ENCODE measurements at places on chromosomes 16 and 17.

GRCh38 chr16:7090628-7091115 lies 242.0 kb upstream of the RBFOX1 start:
- no peak for DNase-seq

DNA sequence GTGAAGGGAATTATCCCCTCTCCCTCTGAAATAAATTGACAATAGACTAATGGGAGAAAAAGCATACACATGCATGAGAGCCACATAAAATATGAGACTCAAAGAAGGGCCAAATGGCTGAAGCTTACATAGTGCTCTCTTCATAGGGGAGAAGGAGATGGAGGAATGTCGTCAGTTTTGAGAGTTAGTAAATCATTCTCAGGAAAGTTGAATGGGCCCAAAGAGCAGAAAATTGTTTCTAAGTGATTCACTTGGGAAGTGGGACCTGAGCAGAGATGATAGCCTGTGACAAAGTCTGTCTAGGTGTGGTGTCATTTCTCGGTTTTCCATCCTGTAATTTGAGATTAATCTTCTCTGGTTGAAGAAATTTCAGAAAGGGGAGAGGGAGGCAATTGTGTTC lies 35.0 kb downstream of the BCAS3 start:
- no peak for DNase-seq

DNA sequence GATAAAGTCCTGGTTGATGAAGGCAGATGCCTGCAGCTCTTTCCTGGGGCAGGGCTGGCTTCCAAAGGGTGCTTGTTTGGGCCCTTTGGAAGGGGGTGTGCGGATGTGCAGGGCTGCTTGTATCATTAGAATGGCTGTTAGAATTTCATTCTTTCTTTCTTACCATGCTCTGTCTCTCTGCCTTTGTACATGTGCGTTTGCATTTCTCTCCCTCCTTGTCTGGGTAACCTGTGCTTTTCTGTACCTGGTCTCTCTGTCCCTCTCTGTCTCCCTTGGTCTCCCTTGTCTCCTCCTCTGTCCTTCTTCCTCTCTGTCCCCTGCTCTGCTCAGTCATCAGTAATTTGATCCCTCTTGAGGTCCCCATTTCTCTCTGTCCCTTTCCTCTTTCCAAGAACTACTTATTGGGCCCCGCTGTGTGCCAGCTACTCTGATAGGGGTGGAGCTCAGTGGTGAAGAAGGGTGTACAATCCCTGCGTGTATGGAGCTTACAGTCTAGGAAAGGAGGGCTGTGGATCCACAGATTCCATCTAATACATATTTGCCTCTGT lies 69.3 kb downstream of the PLCG2 start:
- no peak for DNase-seq

- no peak for DNase-seq
These were observed 4.4 kb upstream of the KRT37 start for GRCh38 chr17:41428591-41429291.

- DNase-seq, result no peak
These were observed 7.3 kb downstream of the ARSG start for GRCh38 chr17:68298601-68299000.

GRCh38 chr16:51807551-51807950 lies 656.5 kb upstream of the SALL1 start:
- DNase-seq, result no peak

DNA sequence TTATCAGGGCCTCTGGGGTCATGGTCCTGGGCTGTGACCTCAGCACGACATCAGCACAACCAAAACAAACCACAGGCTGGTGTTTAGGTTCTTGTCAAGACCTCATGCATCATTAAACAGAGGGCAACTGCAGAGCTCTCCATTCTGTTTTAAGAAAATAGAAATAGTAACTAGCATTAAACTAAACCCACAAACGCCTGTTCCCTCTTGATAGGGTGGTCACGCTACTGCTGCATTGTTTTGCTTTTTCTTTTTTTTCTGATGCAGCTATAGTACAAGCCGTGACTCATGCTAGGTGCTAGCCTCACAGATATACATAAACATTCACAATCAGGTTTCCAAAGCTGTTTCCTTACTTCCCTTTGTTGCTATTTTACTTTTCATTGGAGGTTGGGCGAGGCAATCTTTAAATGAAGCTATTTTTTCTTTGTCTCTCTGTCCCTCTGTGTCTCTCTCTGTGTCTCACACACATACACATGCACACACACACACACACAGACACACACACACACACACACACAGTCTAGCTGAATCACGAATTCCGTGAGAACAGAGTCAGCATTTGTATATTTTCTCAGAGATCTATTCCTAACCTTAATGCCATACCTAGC lies 310.3 kb downstream of the CDH13 start:
- no peak for DNase-seq

GRCh38 chr16:8725513-8726178 lies 51.2 kb downstream of the ABAT start:
- DNase-seq, result no peak

GRCh38 chr17:31488982-31489294 lies 97.5 kb downstream of the RAB11FIP4 start:
- no peak for DNase-seq

DNA sequence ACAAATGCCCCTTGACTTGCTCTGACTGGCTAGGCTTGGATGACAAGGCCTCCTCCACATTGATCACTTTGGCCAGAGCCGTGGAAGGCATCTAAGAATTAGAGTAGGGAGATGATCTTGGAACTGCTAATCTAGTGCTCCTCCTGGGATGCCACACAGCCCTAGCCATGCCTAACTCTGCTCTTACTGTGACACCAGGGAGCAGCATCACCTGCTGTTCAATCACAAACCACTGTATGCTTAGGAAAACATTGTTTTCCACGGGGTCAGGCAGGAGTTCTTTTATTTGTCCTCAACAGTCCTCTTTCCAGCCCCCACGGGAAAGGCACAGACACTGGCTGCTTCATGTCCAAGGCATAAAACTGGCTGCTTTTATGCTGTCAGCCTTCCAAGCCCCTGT lies 46.3 kb downstream of the C16orf78 start:
- DNase-seq, result no peak

- DNase-seq, result no peak
These were observed 5.7 kb downstream of the MATCAP1 start for GRCh38 chr16:67177743-67178699.

DNA sequence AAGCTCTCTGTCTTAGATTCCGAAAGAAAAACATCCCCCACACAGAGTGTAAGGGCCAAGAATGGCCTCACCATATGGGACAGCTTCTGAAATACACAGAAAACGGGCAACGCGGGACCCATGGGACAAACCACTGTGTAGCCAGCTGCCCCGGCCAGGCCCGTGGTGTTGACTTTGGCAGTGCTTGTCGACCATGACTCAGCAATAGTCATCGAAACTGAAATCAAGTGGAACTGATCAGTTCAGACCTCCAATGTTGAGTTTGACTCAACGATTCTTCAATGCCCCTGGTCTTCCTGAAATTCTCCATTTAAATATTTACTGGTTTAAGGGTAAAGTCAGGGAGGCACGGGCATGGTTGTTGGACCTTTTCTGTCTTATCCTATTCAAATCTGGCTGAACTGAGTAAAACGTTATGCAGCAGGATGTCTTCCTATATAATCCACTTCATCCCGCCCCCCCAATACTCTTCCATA lies 27.5 kb downstream of the ZFHX3 start:
- no peak for DNase-seq

DNA sequence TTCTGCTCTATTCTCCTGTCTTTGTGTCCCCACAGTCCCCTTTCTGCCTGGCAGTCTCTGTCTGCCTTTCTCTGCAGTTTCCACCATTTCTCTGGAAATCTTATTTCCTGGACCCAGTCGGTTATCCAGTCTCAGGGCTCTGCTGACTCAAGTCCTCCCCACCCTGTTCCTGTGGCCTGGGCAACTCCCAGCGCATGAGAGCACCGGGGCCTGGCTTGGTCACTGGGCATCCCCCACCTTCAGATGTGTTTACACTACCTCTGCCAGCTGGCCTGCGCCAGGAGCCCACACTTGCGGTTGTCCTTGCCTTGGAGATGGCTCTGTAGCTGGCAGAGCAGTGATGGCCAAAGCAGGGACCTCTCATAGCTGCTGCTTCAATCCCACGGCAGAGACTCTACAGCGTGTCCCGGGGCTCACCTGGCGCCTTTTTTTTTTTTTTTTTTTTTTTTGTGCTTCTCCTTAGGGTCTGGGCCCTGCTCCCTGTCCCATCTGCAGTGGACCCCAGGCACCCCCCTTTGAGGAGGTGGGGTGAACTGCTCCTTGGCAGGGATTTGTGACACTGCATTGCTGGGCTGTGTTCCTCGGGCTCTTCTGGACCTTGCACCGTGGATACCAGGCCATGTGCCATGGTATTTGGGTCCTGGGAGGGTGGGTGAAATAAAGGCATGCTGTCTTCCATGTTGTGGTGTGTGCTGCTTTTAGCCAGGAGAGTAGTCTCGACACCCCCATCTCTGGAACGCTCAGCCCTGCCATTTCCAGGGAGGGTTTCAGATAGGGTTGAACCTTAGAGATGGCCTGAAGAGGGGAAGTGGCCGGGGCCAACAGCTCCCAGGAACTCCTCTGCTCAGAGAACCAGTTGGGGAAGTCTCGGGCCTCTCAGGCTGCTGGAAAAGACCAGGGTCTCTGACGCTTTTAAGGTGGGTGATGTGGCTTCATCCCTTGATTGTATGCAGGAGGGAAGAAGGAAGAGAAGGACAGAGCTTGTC lies 17.5 kb downstream of the GUCY2D start:
- no peak for DNase-seq

DNA sequence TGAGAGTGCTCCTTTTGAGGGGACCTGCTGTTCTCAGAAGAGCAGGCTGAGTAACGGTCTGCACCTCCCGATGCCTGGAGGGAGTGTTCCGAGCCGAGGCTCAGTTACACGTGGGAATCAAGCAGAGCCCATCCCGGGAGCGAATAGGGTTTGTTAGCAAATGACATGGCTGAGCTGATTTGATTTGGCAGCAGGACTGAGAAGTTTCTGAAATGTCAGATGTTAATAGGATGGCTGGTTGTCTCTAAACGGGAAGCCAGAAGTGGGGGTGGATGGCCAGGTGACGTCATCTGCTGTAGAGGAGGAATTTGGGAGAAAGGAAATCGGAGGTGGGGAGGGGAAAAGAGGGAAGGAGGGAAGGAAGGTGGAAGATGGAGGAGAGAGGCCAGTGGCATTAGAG lies 128.0 kb downstream of the RAP1GAP2 start:
- no peak for DNase-seq

- peak; percentile 43 for DNase-seq
These were observed 14.4 kb downstream of the NDUFAF8 start for GRCh38 chr17:81253358-81254131.

GRCh38 chr17:36937001-36937958 lies at the start of gene LHX1:
Gene LHX1, plus strand, starts transcription at chr17:36937475. Its CDS starts 723 bp downstream, at chr17:36938198.
- DNase-seq, result no peak

DNA sequence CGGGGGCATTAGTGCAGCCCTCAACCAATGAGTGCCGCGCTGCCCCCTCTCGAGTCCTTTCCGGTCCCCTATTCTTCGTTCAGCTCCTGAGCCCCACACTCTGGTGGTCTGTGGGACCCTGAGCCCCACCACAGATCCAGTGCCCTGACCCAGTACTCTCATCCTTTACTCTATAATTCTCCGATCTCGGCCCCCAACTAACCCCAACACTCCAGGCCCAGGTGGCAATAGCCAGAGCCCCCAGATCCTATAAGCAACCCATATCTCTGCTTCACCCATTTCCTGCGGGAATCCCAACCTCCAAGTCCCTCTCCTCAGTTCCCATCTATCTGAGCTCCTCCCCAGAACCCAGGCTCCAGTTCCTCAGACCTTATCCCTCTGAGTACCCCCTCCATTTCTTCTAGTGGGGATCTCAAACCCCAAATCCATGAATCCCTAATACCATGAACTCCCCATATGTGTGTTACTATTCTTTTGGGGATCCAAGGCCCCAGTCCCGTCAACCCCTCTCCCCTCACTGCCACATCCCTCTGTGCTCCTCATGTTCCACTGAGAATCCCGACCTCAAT lies 1.0 kb upstream of the TBC1D10B start:
- DNase-seq, result no peak

DNA sequence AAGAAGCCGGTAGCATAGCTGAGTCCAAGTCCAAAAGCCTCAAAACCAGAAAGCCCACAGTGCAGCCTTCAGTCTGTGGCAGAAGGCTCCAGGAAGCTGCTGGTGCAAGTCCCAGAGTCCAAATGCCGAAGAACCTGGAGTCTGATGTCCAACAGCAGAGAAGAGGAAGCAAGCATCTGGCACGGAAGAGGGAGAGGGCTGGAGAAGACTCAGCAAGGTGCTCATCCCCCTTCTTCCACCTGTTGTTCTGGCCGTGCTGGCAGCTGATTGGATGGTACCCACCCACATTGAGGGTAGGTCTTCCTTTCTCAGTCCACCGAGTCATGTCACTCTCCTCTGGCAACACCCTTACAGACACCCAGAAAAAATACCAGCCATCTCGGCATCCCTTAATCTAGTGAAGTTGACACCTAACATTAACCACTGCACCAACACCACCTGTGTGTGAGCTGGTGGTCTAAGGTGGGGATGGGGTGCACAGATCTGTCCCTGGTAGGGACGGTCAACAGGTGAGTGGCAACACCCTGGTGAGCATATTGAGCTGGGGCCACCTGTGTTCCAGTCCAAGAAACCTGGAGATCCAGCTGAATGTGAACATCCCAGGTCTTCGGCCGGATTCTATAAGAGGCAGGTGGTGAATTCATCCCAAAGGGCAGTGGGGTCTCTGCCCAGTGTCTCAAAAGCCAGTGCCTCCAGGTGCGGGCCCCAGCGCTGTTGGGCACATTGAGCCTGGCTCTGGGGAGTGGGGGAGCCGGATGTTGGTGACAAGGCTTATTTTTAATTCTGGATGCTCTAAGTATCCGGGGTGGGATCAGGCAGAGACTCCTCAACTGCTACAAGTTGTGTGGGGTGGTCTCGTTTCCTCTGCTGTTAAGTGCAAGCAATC lies 9.8 kb downstream of the MIEF2 start:
- no peak for DNase-seq

- no peak for DNase-seq
These were observed 2.8 kb upstream of the PVALEF start for GRCh38 chr17:81162491-81162890.

DNA sequence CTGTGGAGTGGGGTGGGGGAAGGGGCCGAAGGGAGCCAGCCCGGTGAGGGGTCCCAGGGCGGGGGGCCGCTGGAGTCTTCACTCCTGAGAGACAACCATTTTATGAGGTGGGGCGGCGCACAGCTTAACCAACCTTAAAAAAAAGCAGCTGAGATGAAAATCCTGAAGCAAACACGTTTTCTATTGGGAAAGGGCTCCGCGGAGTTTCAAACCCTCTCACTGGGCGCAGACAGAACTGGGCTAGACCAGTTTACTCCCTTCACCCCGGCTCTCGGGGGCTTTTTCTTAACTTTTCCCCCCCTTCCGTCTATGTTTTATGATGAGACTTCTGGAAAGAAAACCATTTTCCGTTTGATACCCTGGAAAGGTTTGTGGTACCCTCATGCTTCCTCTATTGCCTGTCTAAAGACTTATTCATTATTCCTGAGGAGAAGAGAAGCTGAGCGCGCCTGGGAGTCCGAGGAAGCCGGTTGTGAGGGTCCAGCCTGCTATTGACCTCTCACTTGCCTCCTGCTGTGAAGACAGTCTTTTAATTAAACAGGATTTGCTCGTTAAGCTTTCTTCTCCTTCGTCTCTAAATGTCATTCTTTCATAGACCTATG lies 482 bp upstream of the SSH2 start:
- DNase-seq, result no peak

GRCh38 chr16:31224092-31224955 lies 7.4 kb upstream of the PYDC1 start:
- no peak for DNase-seq
